ENCODE measurements at places on chromosomes 6 and 20.

DNA sequence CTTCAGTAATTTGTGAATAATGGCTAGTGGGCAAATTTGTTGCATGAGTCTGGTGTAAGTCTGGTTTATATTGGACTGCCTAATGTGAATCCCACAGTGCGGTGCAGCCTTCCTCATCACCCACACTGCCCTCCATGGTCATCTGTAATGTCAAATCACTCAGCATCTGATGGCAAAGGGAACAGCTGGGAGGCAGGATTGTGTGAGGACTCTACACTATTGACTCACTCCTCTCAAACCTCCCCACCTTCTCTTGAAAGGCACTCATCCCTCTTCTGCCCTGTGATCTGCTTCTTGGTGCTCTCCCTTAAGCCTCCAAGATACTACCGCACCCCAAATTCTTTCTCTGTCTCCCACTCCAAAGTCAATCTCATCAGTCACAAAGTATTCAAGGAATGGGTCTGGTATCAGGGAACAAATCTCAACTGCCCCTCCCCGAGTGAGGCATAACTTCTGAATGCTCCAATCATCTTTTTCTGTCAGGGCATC, 146.0 kb upstream of the BEND6 start:
- DNase-seq: no peak

DNA sequence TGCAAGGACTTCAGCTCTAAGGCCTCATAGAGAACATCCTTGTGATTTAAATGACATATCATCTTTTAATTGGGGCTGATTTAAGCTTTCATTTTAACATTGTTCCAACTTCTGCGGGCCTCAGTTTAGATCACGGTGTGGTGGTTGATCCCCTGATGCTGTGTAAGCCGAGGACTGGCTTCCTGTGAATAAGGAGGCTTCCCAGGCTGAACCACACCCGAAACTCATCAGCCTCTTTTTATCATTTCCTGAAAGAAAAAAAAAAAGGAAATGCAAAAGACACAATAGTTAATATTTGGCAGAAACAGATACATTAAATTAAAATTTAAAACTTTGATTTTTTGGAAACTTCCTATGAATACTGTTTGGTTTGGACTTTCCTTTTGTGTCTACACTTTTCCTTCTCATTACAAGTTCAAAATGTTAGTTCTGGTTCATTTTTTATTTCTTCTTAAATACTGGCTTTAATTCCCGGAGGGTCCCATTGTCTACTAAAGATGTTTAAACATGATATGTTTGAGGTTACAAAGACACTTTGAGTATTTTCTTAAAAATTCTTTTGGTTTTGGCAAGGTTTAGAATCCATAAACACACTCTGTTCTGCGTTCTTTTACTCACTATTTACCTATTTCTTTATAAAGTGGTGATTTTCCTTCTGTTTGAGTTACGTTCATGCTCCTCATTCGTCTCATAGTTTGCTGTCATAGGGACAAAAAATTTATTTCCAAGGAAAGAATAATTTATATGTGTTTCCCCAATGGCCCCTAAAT, 230.0 kb upstream of the SULF2 start:
- DNase-seq: peak; percentile 45

GRCh38 chr6:88964509-88964908, 1.1 kb upstream of the RNGTT start:
- no peak for DNase-seq

DNA sequence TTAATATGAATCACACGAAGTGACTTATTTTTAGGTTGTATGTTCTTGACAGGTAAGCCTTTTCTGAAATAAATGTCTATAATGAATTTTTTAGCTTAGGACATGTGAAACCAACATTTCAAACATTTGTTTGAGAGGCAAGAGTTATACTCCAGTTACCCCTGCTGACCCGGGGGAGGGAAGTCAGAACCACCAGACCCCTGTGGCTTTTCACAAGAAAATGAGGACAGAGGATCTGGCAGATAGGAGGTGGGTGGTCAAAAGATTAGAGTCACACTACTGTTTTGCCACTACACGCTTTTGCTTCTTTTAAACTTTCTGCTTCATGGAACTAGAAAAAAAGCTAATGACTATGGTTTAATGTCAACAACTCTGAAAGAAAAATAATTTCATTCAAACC, 27.5 kb upstream of the ADGRF4 start:
- no peak for DNase-seq

DNA sequence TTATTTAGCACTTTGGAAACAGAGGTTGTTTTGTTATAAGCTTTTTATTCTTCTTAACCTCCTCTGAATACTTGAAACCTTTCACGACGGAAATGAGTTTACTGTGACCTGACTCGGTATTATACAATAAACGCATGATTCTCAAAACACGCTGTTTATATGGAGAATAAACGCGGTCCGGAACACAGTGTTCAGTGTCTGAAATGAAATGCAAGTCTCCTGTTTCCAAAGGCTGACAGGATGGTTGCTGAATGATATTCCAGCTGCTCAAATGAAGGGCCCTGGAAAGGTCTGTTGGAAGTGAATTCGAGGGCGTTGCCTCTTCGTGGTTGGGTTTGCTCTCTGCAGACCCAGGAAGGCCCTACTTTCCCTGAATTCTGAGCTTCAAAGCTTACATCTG, 83.4 kb downstream of the RSPH3 start:
- no peak for DNase-seq

GRCh38 chr6:19755181-19755580, 82.0 kb upstream of the ID4 start:
- DNase-seq: no peak

DNA sequence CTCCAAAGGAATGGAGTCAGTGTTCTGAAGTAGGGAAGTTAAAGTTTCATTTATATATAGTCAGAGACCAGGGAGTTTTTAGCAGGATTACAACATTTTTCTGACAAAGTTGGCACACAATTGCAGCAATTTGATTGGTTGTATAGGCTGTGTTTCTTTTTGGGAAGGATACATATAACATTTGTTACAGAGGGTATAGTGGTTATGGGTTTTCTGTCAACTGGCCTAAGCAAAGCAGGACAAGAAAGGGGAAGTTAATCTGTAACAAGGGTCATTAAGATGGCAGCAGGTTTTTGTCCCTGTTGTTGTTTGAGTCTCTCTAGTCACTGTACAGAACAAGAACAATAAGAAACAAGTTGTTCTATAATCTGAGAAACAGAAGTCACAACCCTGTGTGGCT, 41.4 kb downstream of the TPD52L1 start:
- no peak for DNase-seq

DNA sequence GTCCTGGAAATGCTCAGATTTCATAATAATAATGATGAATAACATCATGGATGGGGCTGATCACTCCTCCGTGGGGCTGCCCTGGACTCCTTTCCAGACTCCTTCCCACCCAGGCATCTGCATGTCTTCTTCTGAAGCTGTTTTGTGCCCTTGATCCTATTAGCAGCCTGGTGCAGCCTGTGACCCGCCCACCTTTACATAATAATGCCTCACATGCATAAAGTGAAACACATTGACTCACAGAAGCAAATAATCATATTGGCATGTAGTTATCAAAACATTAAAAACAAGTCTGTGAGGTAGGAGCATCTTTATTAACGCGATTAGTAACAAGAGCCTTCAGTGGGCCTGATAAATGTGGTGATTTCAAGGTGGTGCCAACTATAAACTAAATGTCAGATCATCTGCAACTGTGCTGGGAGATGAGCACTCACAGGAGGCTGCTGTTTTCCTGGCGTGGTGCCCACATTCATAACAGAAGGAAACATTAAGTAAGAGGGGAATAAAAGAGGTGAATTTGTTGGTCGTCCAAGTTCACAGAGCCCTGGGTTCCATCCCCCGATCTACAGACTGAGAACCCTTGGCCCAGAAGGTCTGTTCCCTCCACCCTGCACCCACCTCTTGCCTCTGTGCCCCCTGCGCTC, 344.7 kb downstream of the CDH4 start:
- peak; percentile 2 for DNase-seq

GRCh38 chr6:13629459-13630116, 14.5 kb downstream of the NOL7 start:
- DNase-seq: no peak

DNA sequence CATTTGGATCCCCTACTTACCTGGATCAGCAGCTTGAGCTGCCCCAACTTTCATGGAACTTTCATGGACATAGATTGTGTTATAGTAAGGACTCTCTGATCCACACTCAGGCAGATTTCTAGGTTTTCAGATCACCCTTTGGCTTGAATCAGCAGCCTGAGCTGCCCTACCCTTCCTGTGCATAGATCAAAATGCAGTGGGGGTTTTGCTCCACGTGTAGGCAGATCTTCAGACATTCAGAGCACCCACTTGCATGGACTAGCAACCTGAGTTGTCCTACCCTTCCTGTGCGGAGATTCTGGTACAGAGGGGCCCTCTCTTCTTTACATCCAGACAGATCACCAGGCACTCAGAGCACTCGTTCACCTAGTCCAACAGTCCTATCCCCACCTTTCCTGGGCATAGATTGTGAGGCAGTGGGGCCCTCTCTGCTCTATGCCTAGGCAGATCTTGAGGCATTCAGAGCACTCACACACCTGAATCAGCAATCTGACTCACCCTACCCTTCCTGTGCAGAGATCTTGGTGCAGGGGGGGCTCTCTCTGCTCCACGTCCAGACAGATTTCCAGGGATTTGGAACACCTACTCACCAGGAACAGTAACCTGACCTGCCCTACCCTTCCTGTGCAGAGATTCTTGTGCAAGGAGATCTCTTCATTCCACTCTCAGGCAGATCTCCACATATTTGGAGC, 705.2 kb upstream of the NRSN1 start:
- no peak for DNase-seq

DNA sequence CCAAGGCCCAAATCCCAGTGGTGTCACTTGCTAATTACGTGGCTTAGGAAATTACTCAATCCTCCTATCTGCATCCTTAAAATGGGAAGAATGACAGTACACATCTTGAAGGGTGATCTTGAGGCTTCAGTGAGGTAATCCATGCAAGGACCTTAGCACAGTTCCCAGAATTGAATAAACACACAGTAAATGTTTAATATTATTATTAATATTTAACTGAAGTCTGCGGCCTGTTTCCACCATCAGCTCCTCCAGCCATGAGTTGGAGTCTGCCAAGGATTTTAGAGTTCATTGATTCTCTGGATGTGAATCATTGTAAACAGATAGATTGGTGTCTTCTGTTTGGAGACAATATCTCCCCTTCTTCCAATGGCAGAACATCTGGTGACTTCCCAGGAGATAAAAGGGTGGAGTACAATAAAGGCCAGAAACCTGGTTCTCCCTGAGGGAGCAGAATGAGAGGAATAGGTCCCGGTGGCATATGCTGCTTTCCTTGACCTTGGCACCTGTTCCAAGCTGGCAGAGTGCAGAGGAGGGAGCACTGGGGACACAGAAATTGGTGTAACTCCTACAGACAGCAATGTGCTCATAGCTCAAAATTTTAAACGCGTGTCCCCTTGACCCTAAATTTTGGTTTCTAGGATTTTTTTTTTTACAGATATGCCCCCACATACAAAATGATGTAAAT, 25.4 kb downstream of the UNC5CL start:
- no peak for DNase-seq

DNA sequence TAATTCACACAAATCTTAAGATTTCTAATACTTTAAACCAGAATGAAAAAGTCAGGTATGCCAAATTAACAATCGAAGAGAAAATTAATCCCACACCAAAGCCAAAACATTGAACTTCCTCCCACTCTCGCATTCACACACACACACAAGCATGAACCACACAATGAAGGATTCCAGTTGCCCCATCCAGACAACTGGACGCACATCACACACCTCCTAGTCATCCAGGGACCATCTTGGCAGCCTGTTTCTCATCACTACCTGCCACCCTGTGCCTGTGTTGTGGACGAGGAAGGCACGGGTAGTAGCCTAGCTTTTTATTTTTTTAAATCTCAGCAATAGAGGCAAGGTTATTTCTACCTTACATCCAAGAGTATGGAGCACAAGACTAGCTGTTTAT, 15.2 kb downstream of the B4GALT5 start:
- DNase-seq: no peak

DNA sequence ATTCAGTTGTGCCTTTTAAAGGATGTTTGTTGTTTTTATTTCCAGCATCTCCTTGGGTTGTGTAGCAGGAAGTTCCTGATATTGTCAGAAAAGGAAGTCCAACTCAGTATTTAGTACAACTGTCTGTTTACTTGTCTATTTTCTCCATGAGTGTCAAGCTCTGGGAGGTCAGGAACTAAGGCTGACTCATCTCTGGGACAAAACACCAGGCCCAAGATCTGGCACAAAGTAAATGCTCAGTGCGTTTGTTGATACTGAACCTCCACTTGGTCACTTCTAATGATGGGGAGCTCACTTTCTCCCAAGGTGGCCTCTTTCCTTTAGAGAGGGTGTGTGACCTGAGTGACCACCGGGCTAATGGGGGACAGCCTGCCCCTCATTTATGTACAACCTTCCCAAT, 12.6 kb upstream of the PIGU start:
- peak; percentile 38 for DNase-seq

- DNase-seq: no peak
These were observed 19.4 kb downstream of the TINAG start for GRCh38 chr6:54327631-54328030.

GRCh38 chr6:153758516-153758915, 280.5 kb upstream of the OPRM1 start:
- no peak for DNase-seq

DNA sequence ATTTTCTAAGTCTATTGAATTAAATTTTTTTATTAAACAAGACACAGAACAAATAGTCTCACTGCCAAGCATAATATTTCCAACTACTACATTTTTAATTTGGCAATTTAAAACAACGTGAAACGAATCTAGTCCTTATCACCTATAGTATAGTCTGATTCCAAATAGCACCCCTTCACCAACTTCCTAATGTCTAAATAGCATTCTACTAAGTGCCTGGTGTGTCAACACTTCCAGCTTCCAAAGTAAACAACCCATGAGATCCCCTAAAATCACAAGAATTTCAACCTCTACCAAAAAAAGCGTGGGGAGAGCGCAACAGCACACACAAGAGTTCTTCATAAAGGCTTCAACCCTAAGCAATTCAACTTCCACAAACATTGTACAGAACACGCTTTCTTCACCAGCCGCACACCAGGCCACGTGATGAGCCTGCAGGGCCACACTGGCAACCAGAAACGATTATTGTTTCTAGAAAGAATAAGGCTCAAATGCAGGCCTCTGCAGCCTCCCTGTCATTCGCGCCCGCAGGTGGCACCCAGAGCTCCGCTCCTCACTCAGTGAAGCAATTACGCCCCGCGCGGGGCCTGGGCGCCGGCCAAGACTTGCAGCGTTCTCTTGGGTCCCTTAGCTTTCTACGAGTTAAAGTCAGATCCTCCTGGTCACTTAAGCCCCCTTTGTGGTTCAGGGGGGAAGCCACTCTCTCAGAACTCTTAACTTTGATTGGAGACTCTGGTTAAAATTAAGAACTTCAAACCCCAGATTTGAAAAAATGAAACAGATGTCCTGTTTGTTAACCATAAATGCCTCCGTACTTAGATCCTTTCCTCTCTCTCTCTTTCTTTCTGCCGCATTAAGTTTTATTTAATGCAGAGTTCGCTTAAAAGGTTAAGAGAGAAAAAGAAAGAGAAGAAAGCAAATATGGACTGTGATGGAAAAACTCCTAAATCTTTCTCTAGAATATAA, 18.3 kb downstream of the SIM1 start:
- no peak for DNase-seq

All from cardiac muscle cell (in vitro differentiated cells and primary cell).